ENCODE measurements at places on chromosomes 5 and 9.

DNA sequence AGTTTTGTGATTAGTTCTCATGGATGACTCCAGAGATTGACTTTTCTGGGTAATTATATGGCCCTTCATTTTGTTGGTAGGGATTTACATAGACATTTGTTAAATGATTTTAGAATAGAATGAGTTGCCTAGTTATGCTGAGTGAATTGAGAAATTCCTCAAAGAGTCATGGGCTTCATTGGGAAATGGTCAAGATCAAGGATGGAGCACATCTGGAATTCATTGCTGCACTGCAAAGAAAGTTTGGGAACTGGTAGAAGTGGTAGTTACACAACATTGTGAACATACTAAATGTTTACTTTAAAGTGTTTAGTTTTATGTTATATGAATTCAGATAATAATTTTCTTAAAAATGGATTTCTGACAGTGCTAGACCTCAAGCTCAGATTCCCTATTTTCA is 46.5 kb downstream of the PIP5K1B start:
- DNase-seq, result no peak

GRCh38 chr9:101671567-101671966 is 66.9 kb downstream of the GRIN3A start:
- DNase-seq, result no peak

GRCh38 chr5:153829510-153830065 is 209.1 kb downstream of the FAM114A2 start:
- no peak for DNase-seq

GRCh38 chr5:116135344-116135743 is 50.5 kb downstream of the COMMD10 start:
- DNase-seq, result no peak

GRCh38 chr5:75512383-75513074 is 838 bp downstream of the POLK start:
- no peak for DNase-seq

DNA sequence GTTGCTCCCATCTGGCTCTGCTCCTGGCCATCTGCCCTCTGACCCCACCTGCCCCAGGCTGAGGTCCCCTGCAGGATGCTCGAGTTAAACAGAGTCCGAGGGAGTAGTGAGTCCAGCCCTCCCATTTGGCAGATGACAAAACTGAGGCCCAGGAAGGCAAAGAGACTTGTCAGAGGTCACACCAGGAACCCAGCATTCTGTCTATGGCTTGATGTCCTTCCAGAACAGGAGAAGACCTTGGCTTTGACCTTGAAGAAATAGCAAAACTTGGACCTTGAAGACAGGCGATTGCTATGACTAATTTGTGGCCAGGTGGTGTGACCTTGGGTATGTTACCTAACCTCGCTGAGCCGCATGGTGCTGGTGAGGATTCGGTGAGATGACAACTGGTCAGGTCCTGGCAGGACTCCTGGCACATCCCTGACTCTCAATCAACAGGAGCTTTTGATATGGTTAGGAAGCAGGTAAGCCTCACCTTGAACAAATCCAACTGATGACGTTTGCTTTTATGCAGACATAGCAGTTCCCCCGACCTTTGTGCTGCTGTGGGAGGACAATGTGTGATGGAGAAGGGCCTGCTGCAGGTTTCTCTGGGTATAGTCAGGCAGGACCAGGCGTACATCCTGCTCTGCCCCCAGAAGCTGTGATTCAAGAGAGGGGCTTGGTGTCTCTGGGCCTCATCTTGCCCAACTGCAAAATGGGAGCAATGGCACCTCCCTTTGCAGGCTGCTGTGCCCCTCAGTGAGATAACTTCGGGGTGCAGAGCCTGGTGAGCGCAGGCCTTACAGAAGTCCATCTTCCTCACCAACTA is 198.7 kb downstream of the C9orf50 start:
- no peak for DNase-seq

All from HS-5 (cell line).